ENCODE measurements at places on chromosomes 12 and 14.

- DNase-seq = no peak
Observed at GRCh38 chr14:32561520-32561919, 232.4 kb downstream of the AKAP6 start.

DNA sequence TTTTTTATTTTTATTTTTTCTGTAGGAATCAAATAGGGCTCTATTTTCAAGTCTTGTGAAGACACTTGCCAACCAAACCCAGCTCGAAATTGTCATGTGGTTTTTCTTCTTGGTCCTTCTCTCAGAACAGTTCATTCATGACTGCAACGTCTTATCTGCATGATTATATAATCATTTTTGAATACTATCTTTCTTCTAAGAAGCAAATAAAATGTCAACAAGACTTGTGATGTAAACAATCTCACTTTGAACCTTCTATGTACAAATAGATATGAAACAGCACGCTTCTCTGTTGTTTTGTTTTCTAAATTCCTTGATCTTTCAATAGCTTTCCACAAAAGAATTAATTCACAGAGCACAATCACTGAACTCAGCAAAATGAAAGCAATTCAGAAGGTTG lies 320.7 kb downstream of the SOX5 start:
- no peak for DNase-seq

- DNase-seq = no peak
Observed at GRCh38 chr12:118302053-118302452, 70.7 kb downstream of the TAOK3 start.

DNA sequence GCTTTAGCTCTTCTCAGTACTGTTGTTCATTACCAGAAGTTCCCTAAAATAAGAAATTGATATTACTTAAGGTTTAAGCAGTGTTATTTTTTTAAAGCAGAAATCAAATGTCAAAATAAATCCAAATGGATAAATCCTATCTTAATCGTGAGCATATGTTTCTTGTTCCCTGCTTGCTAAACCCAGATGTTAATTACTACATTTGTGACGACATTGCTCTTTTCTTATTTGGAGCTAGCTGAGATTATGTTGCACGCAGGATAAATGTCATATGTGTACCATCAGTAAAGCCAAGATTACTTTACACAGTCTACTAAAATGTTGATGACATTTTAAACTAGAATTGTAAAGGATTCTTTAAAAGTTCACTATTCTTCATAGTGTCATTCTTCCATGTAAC lies 157.5 kb downstream of the PLCZ1 start:
- DNase-seq = no peak

- DNase-seq = no peak
Observed at GRCh38 chr12:46453428-46453827, 80.9 kb upstream of the SLC38A2 start.

GRCh38 chr12:107352347-107353081 lies 259.2 kb upstream of the CRY1 start:
- DNase-seq = no peak

- no peak for DNase-seq
Observed at GRCh38 chr14:75301666-75302325, 23.2 kb downstream of the FOS start.

- no peak for DNase-seq
Observed at GRCh38 chr12:132426349-132427173, 63.4 kb upstream of the FBRSL1 start.

DNA sequence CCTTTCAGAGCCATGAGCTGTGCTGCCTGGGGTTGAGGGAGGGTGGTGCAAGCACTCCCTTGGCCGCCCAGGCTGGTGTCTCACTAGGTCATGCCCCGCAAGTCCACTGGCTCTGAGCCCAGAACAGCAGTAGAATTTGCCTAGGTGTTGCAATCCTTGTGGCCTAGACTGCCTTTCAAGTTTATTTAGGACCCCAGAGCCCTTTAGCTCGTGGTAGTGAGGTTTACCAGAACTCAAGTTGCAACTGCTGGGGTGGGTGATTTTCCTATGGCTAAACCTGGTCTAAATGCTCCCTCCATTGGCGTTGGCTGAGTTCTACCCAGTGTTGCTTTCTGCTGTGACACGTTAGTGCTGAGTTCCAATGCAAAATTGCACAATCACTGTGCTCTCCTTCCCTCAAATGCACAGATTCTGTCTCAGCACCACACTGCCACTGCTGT lies 287.2 kb downstream of the BCAT1 start:
- DNase-seq = no peak

- DNase-seq = no peak
Observed at GRCh38 chr14:33273978-33274377, 335.3 kb downstream of the NPAS3 start.

DNA sequence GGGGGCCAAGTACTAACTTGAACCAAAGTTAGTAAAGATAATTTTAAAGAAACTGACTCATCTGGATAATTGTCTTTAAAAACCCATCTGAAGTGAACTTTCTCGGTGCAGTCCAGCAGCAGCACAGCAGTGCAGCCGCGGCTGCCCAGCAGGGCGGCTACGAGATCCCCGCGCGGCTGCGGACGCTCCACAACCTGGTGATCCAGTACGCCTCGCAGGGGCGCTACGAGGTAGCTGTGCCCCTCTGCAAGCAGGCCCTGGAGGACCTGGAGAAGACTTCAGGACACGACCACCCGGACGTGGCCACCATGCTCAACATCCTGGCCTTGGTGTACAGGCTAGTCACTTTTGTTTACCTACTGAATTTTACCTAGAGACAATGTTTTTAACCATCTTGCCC lies 33.6 kb downstream of the KLC1 start:
- DNase-seq = no peak

GRCh38 chr14:43745746-43746145 lies 761.3 kb downstream of the FSCB start:
- no peak for DNase-seq

GRCh38 chr14:100747021-100747586 lies 20.4 kb downstream of the DLK1 start:
- DNase-seq = no peak

DNA sequence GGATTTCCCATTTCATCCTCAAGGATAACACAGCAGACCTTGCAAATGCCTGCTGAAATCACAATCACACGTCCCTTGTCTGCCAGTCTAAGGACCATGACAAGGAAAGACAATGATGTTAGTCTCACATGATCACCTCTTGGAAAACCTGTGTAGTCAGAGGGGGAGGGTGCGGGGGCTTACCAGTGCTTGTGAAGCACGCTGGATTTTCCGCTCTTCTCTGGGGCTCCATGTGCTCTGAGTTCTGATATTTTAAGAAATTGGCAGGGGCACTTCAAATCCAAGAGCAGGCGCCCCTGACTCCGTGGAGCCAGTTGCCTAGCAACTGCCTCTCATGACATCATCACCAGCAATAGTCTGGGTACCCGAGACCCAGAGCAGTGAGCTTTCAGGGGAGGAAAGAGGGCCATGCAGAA lies 200.9 kb upstream of the C14orf180 start:
- DNase-seq = no peak

GRCh38 chr12:116525418-116526001 lies 33.7 kb upstream of the MAP1LC3B2 start:
- DNase-seq = no peak

DNA sequence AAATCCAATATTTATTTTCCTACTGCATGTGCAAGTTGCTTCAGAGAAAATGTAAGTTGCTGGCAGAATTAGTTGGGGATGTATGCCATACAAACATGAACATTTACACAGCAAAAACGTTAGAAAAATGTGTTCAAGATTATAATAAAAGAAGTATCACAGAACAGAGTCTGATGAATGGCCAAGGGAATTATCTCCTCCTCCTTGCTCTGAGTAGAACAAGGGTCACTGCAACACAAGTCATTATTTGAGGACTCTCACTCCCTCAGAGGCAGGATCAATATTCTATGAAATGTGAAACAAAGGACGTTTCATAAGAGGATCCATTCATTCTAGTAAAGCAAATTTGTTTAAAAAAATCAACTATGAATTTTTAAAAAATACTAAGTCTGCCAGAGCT lies 177.8 kb downstream of the PRKD1 start:
- no peak for DNase-seq

DNA sequence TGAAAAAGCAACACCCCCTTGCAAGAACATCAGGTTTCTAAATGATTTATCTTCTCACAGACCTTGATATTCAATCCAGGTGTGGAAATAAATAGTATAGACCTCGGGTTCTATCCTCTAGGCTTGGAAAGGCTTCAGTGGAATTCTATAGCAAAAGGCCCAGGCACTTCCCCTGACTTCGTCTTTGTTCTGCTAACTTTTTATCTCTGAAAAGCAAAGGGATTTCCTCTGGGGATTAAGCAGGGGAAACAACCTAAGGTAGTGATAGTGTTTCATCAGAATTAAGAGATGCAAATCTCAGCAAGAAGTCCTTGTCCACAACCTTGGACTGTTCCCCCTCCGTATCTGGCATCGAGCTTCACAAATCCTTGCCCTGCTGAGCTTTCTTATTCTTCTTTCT lies 59.5 kb upstream of the DUSP6 start:
- DNase-seq = no peak

- DNase-seq = no peak
Observed at GRCh38 chr14:84646786-84647500, 883.0 kb upstream of the FLRT2 start.

DNA sequence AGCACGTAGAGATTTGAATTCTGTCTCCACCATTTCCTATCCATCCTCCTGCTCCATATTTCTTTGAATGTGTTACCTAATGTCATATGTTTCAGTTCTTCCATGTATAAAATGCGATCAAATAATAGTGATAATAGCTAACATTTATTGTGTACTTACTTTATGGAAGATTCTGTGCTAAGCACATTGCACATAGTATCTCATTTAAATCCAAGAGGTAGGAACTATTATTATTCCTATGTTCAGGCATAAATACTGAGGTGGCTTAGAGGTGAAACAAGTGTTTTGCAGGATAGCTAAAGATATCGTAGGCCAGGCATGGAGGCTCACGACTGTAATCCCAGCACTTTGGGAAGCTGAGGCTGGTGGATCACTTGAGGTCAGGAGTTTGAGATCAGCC lies 17.5 kb upstream of the AICDA start:
- DNase-seq = no peak

- no peak for DNase-seq
Observed at GRCh38 chr12:61629702-61630101, 630.5 kb upstream of the USP15 start.

DNA sequence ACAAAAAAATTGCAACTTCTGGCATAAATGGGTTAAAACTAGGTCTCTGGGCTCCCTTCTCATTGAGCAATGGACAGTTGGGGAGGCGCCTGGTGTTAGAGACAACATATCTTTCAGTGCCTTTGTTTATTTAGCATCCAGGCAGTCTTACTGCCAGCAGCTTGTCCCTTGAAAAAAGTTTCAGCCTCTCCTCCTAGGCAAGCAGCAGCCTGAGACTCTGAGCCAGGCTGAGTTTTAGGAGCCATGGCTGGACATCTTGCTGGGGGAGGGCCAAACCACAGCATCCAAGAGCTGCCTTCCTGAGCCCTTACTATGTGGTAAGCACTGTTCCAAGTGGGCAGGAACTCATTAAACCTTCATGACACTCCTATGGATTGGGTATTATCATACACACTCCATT lies 10.1 kb upstream of the JDP2 start:
- DNase-seq = no peak
